ENCODE measurements at places on chromosomes 6 and 20. TPM values are rescaled to one million over a fixed set of nuclear protein-coding genes. Genes with fewer than 3 reads are reported as not detected.

FAM162B gene
- not detected for total RNA-seq

RNF182 gene
- 3.2 TPM for total RNA-seq

STK4 gene
- total RNA-seq: 13.8 TPM

AFDN gene
- total RNA-seq: 19.2 TPM

ADGRF4 gene
- 6.8 TPM for total RNA-seq

FGD2 gene
- total RNA-seq: not detected

PAK5 gene
- not detected for total RNA-seq

APMAP gene
- total RNA-seq: 162 TPM

OR12D3 gene
- total RNA-seq: not detected

TULP4 gene
- 6.4 TPM for total RNA-seq

STXBP5 gene
- 10.2 TPM for total RNA-seq

TBC1D22B gene
- total RNA-seq: 6.4 TPM

TDRD6 gene
- total RNA-seq: not detected

CD93 gene
- total RNA-seq: not detected

All from A549 treated with CpdA at 1 μM for 4 hours (cell line).